Stimulated activated CD4-positive, alpha-beta T cell treated with anti-CD3 and anti-CD28 coated beads, Interleukin-15, amount 100 ng/mL, for 1 hour (primary cell): ENCODE measurements at places on chromosomes 11 and 22.

DNA sequence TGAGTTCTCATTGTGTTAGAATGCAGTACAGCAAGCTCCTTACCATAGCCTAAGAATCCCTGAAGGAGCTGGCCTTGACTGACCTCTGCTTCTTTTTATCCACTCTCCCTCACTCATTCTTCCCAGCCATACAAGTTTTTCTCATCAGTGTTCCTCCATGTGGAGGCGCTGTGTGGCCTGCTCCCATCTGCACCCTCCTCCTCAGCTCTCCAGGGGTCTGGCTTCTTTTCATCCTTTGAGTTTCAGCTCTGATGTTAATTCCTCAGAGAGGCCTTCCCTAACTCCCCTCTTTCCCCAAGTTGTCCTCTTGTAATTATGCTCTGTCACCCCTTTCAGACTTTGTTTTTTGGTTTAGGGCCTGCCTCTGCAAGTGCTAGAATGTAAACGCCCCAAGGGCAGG is 144.8 kb downstream of the WNT7B start:
- DNase-seq = no peak

DNA sequence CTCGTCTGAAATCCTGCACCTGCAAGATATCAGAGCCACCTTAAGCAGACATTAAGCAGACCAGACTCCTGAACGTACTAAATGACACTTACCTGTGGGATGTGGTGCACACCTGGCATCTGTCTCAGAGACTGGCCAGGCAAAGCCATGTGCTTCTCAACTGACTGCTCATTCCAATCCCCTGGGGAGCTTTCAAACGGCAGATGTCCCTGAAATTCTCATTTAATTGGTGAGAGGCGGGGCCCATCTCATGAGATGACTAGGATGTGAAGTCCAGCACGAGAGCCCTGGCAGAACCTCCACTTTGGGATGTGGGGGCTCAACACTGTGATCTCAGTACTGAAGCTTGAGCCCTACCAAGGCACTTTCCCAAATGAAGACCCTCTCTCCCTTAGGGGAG is 84.9 kb upstream of the HMGXB4 start:
- no peak for DNase-seq

- DNase-seq = no peak
These were observed 15.5 kb upstream of the MS4A12 start for GRCh38 chr11:60477035-60477445.

DNA sequence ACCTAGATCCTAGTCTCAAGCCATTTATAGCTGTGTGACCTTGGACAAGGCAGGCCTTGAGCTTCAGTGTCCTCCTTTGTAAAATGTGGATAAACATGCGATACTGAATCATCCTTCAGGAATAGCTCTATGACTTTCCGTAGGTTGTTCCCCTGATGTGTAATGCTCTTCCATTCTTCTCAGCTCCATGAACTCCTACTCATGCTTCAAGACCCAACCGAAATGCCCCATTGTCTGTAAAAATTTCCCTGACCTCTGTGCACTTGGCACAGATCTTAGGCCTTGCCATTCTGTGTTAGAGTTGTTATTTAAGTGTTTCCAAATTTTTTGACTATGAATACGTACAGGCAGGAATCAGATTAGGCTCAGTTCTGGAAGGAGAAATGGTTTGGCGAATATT is 3.3 kb upstream of the BEST1 start:
- DNase-seq = no peak

DNA sequence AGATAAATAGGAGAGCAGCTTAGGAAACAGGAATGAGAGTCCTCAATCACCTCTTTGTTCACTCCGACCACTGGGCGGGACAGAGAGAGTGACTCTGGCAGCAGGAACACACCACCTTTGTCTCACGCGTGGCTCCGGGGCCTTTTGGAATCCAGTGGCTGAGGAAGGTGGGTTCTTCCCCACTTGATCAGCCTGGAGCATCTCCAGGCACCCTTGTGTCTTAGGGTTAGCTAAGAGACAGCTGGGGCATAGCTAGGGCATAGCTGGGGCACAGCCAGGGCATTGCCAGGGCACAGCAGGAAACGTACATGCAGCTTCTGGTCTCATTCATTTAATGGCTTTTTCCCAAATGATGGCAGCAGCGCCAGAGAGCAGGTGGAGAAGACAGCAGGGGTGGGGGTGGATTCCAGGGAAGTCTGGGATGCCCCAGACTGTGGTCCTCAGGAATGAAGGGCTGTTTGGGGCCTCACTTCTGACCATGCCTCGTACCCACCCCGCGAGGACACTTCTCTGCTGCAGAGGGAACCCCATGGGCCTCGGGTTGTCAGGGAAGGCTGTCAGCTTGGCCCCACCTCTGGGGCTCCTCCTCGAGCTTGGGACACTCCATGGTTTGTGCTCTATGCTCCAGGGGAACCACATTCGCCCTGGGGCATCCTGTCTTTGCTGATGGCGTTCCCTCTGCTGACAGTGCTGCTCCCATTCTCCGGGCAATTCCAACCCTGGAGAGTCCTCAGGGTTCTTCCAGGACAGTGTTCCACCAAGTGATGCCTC is 30.4 kb upstream of the SHANK2 start:
- DNase-seq = no peak

GRCh38 chr22:49334976-49335375 is 492.7 kb downstream of the BRD1 start:
- no peak for DNase-seq

GRCh38 chr11:61575886-61576861 is 4.7 kb downstream of the SYT7 start:
- no peak for DNase-seq

DNA sequence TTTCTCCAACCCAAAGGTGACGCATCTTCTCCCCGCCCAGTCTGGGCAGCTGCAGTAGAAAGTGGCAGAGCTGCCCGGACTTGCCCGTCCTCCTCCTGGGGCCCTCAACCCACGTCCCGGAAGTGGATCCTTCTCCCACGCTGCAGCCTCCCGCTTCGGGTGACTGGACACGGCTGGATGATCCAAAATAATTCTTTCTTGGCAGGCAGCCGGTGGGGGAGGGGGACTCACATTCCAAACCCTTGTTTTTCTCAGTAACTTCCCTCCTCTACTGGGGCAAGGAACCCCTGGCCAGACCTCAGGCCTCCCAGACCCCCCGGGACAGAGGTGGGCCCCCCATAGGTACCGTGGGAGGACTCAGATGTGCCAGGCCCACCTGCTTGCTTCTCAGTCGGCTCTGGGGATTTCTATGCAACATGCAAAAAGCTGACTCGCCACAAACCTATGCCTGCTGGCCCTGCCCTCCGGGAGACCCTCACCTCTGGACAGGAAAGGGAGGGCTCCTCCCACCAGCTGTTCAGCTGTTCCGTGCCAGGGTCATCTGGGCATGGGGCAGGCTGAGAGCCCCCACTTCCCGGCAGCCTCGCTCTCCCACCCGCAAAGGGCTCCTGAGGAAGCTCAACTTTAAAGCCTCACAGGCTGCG is 1.4 kb downstream of the PLXNB2 start:
- no peak for DNase-seq

GRCh38 chr11:114350022-114350421 is 50.3 kb downstream of the C11orf71 start:
- no peak for DNase-seq

DNA sequence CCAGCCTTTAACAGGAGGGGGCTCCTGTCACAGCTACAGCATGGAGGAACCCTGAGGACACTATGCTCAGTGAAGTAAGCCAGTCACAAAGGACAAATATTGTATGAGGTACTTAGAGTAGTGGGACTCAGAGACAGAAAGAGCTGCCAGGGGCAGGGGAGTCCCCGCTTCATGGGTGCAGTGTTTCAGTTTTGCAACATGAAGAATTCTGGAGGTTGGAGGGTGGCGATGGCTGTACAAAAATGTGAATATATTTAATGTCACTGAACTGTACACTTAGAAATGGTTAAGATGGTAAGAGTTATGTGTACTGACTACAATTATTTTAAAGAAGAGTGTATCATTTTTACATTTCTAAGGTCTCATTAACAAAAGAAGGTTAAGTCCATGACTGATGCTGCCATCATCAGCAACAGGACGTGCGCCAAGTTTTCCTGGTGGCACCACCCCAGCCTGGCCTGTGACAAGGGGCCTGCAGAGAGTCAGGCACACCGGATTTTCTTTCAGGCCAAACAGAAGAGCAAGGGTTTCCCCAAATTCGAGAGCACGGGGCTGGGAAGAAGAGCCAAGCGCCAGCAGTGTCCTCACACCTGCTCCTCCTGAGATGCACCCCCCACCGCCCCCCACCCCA is 22.1 kb downstream of the YPEL1 start:
- DNase-seq = no peak

GRCh38 chr11:68146704-68147474 is 25.7 kb upstream of the CHKA start:
- no peak for DNase-seq

DNA sequence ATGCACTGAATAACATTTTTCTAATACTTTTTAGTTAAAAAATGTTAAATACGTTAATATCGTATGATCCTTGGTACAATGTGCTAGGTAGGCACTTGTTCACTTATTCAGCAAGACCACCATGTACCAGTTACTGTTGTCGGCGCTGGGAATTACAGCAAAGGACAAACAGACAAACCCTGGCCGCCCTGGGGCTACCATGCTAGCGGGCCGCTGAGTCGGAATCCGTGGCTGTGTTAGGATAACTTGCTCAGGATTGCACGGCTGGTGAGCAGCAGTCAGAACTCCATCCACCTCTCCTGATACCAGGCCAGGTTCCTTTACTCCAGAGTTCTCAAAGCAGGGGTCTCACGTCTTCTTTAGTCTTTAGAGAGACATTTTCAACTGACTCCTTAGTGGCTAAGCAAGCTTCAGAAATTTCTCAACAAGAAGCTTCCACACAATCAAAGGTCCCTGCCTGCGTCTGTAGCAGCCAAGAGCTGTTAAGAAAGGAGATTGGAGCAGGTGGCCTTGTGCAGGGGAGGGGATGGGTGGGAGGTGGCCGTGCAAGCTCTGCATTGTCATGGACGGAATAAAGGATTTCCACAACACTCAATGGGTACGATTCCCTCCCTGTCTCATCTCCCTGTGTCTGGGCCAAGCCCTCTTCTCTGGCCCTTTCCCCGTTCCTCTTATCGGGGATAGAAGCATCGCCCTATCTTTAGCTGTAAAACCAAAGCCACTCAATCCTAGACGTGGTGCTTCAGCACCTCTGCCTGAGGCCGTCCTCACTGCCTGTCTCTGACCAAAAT is 39.8 kb upstream of the NNMT start:
- no peak for DNase-seq

- DNase-seq = no peak
These were observed 13.9 kb upstream of the NAV2 start for GRCh38 chr11:19698493-19699292.

GRCh38 chr22:29269731-29270474 is 1.8 kb downstream of the EWSR1 start:
- no peak for DNase-seq

DNA sequence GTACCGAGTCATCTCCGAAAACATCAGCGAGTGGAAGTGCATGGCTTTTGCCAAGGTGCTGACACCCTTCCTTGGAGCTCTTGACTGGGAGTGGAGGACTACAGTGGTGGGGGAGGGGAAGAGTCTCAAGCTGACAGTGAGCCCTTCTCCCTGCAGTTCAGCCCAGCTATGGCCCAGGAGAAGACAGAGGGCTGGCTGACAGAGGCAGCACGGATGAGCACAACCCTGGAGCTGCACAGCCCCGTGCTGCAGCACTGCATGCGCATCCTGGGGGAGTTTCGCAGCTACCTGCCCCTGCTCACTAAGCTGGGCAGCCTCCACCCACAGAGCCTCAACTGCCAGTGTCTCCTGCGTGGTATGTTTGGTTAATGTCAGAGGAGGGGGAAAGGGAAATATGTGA is 41.4 kb downstream of the DNHD1 start:
- no peak for DNase-seq

GRCh38 chr11:83895516-83895915 is 609.3 kb upstream of the CCDC90B start:
- DNase-seq = no peak
